ENCODE measurements at places on chromosomes 4 and X. TPM values are rescaled to one million over a fixed set of nuclear protein-coding genes. Genes with fewer than 3 reads are reported as not detected.

The SPANXA1 gene
- total RNA-seq: not detected

The MAP7D3 gene
- 13.5 TPM for total RNA-seq

The ZBTB33 gene
- total RNA-seq: 6.8 TPM

The RAB39B gene
- 0.22 TPM for total RNA-seq

DNA sequence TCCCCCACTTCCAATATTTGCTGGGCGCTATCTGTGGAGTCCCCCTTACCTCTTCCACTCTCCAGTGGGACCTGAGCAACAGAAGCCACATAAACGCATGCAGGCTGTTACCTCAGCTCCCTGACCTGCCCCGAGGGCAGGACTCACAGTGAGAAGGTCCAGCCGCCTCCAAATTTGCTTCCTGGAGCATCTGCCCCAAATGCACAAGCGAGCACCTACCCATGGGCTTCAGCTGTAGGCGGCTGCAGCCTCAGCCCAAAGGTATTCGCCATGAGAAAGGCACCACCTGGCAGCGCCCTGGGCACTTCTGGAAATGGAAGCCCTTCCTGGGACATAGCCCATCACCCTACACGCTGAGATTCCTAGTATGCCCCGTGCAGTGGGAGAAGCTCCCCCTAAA is 23.4 kb downstream of the SPACA5 start:
- no peak for DNase-seq

DNA sequence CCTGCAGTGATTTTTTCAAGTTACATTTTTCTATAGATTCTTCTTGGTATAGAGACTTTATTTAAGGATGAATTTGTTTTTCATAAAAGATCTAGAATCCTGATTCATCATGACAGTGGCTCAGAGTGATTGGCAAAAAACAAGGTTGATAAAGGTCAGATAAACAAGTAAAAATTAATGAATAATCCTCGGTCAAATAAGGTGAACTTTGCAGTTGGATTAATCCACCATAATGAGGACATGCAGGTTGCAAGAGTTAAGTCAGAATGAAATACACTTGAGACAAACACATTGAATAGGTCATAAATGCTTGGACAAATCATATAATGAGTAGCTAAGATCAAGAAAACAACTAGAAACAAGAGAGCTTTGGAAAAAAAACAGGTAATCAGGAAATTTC is 22.9 kb upstream of the UGT2B7 start:
- no peak for DNase-seq

- DNase-seq: no peak
Observed at GRCh38 chr4:92634882-92635281, 331.1 kb downstream of the GRID2 start.

- no peak for DNase-seq
Observed at GRCh38 chr4:132992686-132993085, 156.4 kb upstream of the PCDH10 start.
